ENCODE measurements at places on chromosomes 13 and 19.

DNA sequence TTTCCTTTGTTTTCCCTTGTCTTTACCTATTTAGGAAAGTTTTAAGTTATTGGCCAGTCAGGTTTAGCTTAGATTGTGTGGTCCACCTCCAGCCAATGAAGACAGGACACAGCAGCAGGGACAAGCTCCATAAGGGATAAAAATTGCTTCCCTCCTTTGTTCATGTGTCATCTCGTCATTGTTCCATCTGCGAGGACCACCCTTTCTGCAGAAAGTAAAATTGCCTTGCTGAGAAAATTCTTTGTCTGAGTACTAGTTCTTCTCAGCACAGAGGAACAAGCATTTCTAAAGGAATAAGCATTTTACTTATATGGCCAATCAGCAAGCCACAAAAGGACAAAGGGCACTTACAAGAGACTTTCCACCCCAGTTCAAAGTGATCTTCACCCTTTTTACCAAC lies 11.4 kb downstream of the ZNF560 start:
- no peak for DNase-seq

DNA sequence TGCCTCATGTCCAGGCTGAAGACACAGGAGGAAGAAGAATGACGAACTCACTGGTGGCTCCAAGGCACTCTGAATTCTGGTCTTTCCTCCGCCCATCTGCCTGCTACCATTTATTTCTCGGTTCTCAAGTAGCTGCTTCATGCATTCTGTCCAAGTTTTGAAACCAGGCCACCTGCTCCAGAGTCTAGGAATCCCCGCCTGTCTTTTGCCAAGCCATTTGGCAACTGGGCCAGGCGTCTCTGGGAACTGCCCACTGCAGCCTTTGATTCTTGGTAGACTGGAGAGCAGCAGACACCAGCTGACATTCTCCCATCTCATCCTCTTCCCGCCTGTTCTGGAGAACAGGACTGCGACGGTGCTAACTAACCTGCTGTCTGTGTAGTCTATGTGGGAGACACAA lies 10.8 kb downstream of the SLC35E1 start:
- no peak for DNase-seq

GRCh38 chr19:38850976-38851621 lies 1.3 kb upstream of the HNRNPL start:
- no peak for DNase-seq

DNA sequence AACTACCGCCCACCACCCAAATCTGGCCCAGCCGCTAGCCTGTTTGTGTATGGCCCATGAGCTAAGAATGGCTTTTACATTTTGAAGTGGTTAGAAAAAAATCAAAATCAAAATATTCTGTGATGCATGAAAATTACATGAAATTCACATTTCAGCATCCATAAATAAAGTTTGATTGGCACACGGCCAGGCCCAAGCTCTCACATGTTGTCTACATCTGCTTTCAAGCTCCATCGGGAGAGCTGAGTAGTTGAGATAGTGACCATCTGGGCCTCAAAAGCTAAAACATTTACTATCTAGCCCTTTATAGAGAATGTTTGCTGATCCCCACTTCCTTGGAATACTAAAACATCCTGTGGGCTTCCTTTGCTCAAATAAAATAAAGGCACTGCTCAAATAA lies 14.5 kb downstream of the RFX2 start:
- no peak for DNase-seq

DNA sequence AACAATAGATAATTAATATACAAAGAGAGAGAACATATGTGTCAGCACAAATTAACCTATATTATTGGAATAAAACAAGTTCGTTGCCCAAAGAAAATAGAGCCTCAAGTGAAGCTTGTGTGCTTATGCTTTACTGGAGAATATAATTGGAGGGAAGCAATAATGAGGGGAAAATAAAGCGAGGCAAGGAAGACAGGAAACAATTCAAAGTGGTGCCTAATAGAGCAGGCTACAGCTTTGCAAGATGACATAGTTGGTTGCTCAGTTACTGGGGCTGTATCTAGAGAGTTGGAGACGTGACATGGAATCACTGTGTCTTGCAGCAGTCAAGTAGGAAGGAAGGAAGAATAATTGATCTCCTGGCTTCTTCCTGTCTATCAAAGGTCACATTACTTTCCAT lies 21.1 kb upstream of the SLC10A2 start:
- DNase-seq: no peak

- peak; percentile 87 for DNase-seq
Observed at GRCh38 chr19:10565567-10566407, at the start of gene KRI1. KRI1 (minus strand) TSS chr19:10566010; CDS start chr19:10565999, 11 bp downstream.

GRCh38 chr13:44929692-44930091 lies 59.6 kb downstream of the NUFIP1 start:
- DNase-seq: no peak

DNA sequence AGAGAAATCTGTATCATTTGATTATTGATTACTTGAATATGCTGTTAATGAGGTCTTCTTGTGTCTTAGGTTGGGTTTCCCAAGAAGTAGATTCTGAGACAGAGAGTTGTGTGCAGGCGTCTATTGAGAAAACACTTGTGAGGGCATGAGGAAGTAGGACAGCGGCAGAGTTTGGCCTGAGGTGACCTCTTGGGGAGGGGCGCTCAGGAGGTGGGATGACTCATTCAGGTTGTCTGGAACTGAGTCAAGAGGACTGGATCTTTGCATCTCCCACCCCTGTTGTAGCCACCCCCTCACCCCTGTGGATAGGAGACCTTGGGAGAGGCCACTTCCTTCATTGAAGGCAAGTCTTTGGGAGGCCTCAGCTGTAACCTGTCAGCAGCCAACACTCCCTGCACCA lies 35.2 kb upstream of the WDFY2 start:
- no peak for DNase-seq

DNA sequence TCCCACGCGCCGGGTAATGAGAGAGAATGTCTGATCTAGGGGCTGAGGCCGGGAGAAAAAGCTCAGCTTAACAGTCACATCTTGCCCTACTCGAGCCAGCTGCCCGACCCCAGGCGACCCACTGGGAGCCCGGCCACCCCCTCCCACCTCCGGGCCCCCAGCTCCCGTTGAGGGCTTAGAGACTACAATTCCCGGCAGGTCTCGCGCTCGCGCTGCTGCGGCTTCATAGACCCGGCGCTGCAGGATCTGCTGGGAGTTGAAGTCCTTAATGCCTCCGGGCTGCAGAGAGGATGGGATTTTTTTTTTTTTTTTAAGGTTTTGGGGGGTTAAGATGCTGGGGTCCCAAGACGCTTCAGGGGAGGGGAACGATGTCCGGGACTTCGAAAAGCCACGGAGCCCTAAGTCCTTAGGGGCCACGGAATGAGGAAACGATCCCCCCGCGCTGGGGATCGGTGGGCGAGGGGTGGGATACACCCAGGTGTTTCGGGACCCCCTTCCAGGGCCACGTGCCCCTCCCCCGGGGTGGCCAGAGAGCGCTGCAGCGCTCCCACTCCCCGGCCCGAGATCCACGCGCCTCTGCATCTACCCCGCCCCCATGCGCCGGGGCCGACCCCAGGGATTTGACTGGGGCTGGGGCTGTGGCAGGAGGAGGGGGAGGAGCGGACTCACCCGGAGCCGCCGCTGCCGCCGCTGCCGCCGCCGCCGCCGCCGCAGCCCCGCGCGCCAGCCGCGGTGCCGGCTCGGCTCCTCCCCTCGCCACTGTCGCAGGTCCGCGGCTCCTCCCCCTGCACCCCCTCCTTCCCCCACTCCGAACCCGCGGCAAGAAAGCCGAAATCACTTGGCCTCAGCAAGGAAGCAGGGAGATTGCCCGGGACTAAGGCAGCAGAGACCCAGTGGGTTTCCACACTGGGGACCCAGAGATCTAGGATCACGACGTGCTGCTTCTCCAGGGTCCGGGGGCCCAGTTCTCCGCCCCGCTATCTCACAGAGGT lies at the start of gene SYT3:
TSS of gene SYT3 (minus strand) at position 761 of the 992 bp plus-strand sequence. CDS start 2,470 bp downstream, outside the sequence.
- DNase-seq: no peak

DNA sequence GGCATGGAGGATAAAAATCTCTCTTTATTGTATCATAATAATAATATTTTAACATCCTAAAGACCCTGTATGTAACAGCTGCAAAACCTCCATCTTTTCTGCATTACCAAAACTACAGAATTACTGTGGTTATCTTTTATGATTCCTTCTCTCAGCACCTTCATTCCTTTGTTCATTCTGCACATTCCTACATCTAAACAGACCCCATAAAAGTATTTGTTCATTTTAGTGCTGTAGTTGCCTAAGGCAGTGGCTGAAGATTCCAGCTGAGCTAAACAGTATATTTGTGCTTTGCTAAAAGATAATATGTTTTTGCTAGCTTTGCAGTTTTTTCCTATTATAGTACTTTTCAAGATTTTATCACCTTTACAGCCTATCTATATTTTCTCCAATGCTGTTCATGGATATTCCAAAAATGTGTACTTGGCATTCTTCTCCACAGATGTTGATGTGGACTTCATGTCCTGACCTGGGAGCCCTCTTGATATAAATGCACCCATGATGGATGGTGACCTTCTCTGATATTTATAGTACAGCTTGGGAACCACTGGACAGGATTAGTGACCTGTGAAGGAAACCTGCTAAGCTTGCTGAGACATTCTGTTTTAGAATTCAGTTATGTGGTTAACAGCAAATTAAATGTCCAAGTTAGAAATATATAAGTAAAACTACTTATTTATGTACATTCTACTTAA lies 2832.9 kb upstream of the PCDH20 start:
- DNase-seq: no peak

GRCh38 chr13:73720216-73720840 lies 413.9 kb downstream of the KLF12 start:
- DNase-seq: no peak

GRCh38 chr19:18440415-18440877 lies 2.5 kb upstream of the ISYNA1 start:
- no peak for DNase-seq

DNA sequence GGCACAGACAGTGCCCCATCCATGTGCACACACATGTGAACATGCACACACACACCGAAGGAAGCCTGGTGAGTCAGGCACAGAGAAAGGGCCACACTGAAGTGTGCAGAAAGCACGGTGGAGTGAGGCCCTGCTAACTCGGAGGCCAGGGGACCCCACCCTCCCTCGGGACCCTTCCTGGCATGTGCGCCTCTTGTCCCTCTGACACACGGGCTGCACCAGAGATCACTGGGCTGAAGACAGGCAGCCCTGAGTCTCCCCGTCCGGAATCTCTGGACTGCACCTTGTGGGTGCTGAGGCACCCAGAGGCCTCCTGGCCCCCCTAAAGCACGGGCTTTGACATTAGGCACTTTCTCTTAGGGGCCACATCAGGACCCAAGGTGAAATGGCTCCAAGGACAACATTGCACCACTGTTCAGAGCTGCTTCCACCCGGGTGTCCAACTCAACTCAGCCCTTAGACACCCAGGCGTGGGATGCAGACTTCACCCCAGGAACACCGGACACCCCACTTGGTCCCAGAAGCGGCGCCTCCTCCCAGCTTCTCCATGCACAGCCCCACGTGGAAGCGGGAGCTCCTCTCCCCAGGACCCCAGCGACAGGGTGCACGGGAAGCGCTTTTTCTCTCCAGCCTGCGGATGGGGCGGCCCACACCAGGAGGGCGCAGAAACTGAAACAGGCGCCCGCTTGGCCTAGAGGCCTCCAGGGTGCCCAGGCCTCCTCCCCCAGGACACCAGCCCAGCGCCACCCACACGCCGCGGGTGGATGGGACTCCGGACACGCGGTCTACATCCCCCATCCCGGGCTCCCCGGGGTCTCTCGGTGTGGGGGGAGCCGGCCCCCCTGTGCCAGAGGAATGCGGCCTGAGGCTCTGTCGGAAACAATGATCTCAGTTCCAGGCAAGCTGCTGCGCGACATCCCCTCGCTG lies 90.2 kb downstream of the SPACA7 start:
- no peak for DNase-seq

- DNase-seq: no peak
Observed at GRCh38 chr13:25973085-25973484, 78.7 kb downstream of the SHISA2 start.

GRCh38 chr19:7988307-7988706 lies 17.1 kb downstream of the ELAVL1 start:
- DNase-seq: no peak

- no peak for DNase-seq
Observed at GRCh38 chr19:28864577-28865042, 348.3 kb downstream of the UQCRFS1 start.

DNA sequence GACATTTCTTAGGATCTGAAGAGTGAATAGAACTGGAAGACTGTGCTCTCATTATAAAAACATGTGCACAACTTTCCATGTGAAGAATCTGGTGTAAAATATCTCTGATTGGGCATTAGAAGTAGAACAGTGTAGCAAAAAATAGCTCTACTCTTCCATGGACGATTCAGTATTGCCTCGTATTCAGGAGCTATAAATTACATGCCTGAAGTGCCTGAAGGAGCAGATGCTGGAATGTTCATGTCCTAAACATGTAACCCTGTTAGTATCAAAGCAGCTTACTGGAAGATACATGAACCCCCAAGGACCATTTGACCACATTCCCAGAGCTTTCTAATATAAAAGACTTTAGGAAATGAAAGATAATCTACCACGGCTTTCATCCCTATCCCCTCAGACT lies 528.9 kb downstream of the DACH1 start:
- DNase-seq: no peak

- no peak for DNase-seq
Observed at GRCh38 chr13:23510979-23511735, 59.1 kb upstream of the TNFRSF19 start.

DNA sequence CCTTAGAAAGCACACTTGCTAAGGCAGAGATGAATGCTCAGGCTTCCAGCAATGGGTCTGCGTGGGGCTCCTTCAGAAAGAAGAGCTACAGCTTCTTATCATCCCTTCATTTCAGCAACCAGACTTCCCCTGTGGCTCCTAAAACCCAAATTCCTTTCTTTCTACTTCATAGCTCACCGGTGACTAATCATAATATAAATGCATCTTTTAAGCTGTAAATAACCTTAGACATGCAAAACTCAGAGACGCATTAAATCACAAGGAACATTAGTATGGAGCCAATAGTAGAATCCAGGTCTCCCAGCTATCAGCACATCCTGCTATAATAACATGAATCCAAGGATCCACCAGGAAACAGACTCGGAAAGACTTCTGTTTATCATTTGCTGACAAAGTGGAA lies 375.6 kb downstream of the COG6 start:
- DNase-seq: peak; percentile 15

GRCh38 chr19:55325172-55325571 lies at the start of gene TMEM150B:
TMEM150B (minus strand) TSS chr19:55325341; CDS start chr19:55321036, 4,305 bp downstream.
- no peak for DNase-seq

DNA sequence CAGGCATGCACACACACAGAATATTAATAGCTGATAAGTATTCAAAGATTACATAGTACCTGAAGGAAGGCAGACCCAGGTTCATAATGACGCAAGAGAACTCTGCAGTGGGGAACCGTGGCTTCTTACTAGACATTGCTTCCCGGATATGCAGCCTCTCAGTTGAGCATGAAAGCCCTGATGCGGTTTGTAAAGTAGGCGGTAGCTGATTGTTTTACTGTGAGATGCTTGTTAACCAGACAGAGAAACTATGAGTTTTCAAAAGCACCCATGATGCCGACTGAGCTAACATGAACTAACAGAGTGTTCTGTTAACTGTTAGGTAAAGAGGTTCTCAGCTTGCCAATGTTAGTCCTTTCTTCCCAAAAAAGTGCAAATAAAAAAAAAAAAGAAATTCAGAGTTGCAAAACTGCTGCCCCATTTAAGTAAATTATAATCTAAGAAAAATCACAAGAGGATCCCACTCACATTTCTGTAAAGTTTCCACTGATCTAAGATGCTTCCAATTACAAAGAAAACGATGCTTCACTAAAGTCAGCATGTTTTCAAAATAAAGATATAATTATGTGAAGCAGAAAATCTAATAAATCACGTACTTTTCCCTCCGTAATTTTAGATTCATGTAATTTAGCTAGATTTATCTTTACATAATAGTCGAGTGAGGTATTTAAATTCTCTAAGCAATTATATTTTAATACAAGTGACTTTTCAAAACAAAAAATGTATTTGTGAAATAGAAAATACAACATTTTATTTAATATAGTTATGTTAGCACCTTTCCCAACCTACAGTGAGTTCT lies 2.2 kb downstream of the FLT1 start:
- no peak for DNase-seq
